ENCODE measurements at places on chromosomes 6 and 20. TPM values are rescaled to one million over a fixed set of nuclear protein-coding genes. Genes with fewer than 3 reads are reported as not detected.
A peak's percentile ranks its signal among the peaks of the same experiment; 100 is the strongest.

ID4 gene
- total RNA-seq = 203 TPM

TTK gene
- total RNA-seq = 0.58 TPM

PDYN gene
- total RNA-seq = not detected

PCMT1 gene
- 78.7 TPM for total RNA-seq

FERMT1 gene
- 1.2 TPM for total RNA-seq

HMGCLL1 gene
- total RNA-seq = 0.29 TPM

EYS gene
- total RNA-seq = 0.48 TPM

KCNG1 gene
- total RNA-seq = 0.19 TPM

C6orf120 gene
- 34.4 TPM for total RNA-seq

NMBR gene
- not detected for total RNA-seq

OOEP gene
- total RNA-seq = not detected

CLPSL2 gene
- not detected for total RNA-seq

MUCL3 gene
- total RNA-seq = not detected

TXLNB gene
- 0.61 TPM for total RNA-seq

CSNK2B gene
- total RNA-seq = 125 TPM

PNPLA1 gene
- total RNA-seq = 0.32 TPM

DNA sequence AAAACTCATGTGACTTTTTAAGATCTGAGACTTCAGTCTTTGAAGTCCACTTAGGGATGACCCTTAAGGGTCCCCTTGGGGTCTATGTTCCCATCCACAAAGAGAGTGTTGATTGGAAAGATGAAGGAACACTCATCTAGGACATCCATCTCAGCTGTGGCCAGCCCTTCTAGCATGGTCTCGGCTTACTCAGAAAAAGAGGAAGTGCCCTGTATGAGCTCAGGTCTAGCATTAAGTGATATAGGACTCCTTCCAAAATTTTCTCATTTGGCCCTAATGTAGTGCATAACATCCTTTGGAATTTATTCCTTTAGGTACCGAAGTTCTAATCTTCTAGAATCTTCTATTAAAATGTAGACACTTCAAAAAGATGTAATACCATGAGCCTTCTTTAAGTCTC, 77.4 kb downstream of the NDUFAF5 start:
- no peak for DNase-seq

GRCh38 chr20:50343125-50343489, 152.5 kb downstream of the CEBPB start:
- no peak for DNase-seq

DNA sequence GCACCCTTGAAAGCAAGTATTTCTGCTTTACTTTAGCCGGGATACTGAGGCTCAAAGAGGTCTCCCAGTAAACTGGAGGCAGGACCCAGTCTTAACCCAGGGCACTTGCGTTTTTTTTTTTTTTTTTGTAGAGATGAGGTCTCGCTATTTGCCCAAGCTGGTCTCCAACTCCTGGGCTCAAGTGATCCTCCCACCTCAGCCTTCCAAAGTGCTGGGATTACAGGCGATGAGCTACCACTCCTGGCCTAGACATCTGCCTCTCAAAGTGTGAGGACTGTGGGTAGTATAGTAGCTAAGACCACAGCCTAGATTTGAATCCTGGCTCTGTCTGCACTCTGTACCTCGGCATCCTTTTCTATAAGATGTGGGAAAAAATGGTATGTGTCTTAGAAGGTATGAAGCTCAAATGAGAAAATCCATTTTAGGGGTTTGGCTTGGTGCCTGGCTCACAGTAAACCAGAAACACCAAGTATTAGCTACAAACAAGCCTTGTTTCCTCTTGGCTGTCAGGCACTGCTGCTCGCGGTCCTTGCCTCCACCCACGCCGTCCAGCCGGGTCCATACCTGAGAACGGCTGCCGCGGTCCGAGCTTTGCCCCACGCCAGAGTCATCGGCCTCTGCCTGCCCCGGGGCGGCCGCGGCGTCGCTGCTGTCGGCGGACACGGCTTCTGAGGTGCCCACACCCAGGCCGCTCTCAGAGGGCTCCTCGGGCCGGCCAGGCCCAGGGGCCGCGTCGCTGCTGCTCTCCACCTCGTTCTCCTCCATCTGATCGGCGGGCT, 1.2 kb downstream of the ZNF335 start:
- DNase-seq = peak; percentile 67

GRCh38 chr6:36110863-36111262, 19.4 kb upstream of the MAPK13 start:
- DNase-seq = no peak

- DNase-seq = no peak
Observed at GRCh38 chr6:158744986-158745430, 74.2 kb downstream of the EZR start.

DNA sequence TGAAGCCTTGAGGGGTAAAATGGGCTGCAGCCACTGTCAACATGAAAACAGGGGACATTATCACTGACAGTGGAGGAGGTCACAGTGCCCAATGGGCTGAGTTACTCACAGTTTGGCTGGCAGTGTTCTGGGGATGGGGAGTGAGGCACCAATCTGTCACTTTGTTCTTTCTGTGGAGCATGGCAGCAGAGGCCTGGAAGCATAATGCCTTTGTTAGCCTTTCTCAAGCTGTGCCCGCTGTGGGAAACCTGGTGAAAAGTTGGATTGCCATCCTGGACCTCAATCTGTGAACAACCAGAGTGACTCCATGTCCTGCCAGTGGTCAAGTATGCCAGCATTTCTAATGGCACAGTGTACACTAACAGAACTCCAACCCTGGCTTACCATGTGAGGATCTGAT, 143.6 kb downstream of the OR2B2 start:
- no peak for DNase-seq

- no peak for DNase-seq
Observed at GRCh38 chr20:14336686-14337085, 726 bp downstream of the FLRT3 start.

- DNase-seq = no peak
Observed at GRCh38 chr20:9035126-9035525, 33.8 kb upstream of the PLCB4 start.

- no peak for DNase-seq
Observed at GRCh38 chr6:162140251-162140852, 587.2 kb downstream of the PRKN start.

GRCh38 chr20:62792182-62792939, 3.9 kb upstream of the MRGBP start:
- no peak for DNase-seq

GRCh38 chr6:166952121-166952520, 4.2 kb downstream of the RNASET2 start:
- DNase-seq = no peak

- DNase-seq = no peak
Observed at GRCh38 chr6:141265756-141266623, 866.7 kb upstream of the GJE1 start.

DNA sequence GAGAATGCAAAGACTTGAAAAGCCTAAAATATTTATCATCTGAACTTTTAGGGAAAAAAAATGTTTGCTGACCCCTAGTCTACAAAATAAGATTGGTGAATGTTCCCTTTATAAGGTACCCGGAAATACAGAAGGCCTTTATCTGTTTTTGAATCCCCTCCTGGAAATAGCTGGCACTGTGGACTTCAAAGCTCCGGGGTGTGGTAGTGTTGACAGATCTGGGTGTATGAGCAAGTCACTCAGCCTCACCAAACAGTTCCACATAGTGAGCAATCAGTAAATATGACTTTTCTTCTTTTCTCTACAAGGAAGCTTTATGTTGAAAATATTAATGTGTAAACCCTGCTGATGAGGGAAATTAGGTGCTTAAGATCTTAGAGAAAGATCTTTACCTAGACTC, 29.2 kb upstream of the HTR1B start:
- no peak for DNase-seq

GRCh38 chr6:136593748-136594490, 43.7 kb upstream of the MAP7 start:
- DNase-seq = no peak

GRCh38 chr6:136890194-136890839, 31.8 kb upstream of the SLC35D3 start:
- DNase-seq = no peak

- DNase-seq = no peak
Observed at GRCh38 chr6:112413780-112414179, 66.7 kb downstream of the RFPL4B start.

- DNase-seq = no peak
Observed at GRCh38 chr6:96330884-96331283, 190.7 kb upstream of the UFL1 start.

- DNase-seq = no peak
Observed at GRCh38 chr6:157861184-157861583, 38.1 kb downstream of the SNX9 start.

GRCh38 chr6:138145402-138145801, 16.3 kb upstream of the ARFGEF3 start:
- DNase-seq = no peak
